GOT3 (cell line): ENCODE measurements at places on chromosomes 5 and 9.

DNA sequence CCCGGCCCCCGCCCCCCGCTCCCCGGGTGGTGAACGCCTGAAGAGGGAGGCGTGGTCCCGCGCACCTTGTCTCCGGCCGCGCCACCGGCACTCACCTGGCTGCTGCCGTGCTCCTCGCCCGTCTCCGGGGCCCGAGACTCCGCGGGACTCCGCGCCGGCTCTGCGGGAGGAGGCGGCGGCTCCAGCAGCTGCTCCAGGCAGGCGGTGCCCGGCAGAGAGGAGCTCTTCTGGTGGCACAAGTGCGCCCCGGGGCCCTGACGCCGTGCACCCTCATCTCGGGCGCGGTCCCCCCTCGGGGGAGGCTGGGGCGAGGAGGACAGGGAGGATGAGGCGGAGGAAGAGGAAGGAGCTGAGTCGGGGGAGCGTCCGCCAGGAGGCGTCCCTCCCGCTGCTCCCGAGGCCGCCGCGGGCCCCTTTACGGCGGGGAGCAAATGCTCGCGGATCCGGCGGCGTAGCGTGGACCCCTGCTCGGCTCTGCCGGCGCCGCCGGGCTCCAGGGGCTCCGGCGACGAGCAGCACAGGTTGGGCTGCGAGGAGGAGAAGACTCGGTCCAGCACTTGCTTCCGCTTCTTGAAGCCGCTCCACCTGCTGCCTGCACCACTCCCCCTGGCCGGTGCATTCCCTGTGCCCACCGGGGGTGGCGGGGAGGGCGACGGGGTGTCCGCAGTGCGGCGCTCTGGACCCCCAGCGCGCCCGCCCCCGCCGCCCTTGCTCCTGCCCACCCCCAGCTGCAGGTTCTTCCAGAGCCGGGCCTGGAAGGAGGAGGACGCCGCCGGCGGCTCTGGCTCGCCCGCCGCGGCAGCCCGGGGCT lies 928 bp downstream of the MCTP1 start:
- no peak for DNase-seq

DNA sequence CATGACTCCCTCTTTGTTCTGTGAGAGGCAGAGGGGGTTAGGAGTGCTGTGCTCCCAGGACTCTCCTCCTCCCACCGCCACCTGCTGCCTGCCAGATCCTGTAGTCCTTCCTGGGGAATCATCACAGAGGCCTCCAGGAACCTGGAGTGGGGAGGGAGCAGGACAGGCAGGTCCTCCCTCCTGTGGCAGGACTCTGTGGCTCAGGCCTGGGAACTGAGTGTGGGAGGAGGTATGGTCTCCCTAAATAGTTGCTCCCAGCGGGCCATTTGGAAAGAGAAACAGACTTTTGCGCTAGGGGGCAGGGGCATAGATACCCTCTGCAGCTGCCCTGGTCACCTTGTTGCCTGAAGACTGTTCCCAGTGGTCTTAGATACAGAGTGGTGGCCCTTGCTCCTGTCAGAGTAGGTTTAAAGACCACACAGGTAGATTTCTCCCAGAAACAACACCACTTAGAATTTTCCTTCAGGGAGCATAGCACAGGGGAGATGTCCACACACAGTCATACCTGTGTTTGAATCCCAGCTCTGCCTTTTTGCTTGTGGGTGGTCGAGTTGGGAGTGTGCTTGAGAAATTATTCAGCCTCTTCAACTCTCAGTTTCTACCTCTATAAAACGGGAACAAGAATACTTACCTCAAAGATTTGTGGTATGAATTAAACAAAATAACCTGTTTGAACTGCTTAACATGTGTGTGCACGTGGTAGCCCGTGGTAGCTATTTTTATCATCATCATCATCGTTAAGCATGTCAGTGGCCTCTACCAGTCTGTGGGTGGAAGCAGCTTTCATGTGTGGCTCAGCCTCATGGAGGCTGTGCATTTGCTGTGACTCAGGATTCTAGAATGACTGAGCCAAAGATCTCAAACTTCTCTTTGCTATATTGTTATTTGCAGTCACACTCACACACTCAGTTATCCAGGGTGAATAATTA lies 55.8 kb downstream of the SLC22A5 start:
- DNase-seq = no peak

DNA sequence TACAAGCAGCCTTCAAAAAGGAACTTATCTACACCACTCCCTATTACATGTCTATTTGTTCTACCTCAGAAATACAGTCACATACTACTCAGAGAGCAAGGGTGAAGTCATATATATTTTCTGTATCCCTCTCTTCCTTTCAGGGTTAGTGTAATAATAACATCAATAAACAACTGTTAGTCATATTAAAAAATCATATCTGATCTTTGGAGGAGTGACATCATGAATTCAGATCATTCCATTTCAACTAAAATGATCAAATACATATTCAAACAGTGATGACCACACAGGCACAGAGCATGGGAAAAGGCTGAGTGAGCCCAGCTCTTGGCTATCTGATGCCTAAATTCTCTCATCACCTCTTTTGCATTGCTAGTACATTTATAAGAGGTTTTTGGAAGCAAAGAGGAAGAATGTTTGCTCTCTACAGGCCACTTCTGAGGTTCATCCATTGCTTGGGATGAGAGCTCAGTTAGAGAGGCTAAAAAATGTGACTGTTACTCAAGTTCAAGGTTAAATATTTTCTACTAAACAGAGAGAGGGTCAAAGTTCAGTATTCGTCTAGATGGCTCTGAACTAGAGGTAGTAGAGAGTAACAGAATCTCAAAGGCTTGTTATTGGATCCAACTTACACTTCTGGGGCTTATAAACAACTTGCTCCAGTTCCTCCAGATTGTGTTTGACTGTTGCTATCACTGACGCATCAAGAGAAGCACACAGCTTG lies 39.0 kb downstream of the RIGI start:
- no peak for DNase-seq

GRCh38 chr5:126954981-126955380 lies 75.4 kb downstream of the MARCHF3 start:
- DNase-seq = no peak

DNA sequence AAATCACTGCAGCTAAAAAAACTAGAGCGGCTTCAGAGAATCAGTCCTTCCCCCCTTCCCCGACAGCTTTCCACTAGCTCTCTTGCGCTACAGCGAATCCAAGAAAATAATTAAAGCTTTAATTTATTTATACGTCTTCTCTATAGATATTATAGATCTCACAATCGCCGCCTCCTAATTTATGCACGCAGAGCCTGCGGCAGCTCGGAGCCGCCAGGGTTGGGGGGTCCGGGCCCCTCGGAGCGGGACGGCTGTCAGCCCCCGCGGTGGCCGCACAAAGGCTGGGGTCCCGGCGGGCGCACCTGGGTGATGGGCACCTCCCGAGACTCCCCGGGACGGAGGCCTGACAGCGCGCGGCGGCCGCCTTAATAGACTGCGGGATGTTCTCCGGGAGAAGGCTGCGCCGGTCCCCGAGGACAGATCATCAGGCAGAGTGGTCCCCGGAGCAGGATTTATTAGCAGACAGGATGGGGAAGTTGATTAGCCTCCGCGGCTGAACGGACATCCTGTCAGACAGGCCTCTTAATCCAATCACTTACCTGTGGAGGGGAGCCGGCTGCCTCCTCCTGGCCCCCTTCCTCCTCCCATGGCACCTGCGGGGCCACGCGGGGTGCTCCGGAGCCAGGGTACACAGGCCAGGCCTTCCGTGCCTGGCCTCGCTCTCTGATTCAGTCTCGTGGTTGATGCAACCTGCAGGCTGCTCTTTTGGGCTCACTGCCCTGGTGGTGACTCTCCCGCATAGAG lies 166.8 kb downstream of the MELK start:
- DNase-seq = no peak

DNA sequence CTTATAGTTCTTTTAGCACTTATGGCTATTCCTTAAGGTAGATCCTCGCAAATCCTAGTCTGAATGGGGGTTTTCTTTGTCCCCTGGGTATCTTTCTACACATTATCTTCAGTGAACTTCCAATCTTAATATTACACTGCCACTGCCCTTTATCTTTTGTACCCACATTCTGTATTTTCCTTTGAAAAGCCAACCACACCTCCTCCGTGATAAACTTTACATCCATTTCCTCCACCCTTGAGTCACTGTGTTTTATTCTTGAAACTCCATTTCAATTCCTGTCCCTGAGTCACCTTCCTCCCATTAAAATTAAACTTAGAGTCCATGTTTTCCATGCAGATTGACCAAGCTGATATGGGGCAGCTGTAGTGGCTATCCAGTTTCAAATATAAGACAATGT lies 43.2 kb upstream of the RICTOR start:
- DNase-seq = no peak

GRCh38 chr9:134616341-134616740 lies 25.3 kb upstream of the COL5A1 start:
- DNase-seq = no peak

DNA sequence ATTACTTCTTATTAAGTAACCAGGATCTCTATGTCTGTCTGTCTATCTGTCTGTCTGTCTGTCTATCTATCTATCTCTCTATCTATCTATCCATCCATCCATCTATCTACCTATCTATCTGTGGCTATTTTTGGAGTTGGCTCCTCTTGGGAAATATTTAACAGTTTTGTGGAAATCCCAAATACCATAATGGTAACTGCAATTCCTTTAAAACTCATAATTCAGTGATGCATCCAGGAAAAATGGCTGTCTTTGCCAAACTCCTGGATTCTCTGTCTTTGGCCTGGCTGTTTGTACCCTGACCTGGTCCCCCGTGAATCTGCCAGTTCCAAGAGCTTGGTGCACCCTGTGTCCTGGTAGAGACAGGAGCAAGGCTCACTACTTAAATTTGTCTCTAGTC lies 197.0 kb downstream of the PCSK1 start:
- no peak for DNase-seq

DNA sequence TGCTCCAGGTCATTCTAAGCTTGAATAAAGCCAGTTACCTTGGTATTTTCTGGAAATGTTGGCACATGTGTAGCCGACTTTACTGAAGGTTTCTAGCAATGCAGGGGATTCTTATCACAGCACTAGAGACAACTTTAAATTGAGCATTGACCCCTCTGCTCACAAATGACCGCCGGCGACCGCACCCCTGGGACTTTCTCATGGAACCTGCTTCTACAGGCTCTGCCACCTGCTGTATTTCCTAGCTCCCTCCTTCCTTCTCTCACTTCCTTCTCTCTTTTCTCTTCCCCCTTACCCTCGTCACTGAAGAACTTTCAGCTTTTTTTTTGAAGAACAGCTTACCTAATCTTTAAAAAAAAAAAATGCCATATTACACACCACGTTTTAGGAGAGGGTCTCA lies 30.9 kb upstream of the DAB2 start:
- DNase-seq = no peak

DNA sequence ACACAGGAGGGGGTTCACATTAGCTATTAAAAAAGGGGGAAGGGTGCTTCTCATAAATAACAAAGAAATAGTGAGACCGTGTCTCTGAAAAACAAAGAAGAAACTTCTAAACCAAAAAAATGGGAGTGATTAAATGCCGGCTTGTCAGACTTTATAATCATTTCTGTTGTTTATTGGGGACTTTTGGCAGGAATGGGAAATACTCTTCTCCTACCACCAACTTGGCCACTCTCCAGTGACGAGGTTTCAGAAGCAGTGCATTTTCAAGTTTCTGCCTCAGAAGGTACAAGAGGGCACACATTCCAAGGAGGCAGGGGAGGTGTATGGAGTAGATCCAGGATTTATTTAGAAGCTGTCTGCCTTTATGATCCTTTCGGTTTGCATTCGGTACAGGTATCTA lies 46.2 kb downstream of the LIX1 start:
- DNase-seq = no peak

DNA sequence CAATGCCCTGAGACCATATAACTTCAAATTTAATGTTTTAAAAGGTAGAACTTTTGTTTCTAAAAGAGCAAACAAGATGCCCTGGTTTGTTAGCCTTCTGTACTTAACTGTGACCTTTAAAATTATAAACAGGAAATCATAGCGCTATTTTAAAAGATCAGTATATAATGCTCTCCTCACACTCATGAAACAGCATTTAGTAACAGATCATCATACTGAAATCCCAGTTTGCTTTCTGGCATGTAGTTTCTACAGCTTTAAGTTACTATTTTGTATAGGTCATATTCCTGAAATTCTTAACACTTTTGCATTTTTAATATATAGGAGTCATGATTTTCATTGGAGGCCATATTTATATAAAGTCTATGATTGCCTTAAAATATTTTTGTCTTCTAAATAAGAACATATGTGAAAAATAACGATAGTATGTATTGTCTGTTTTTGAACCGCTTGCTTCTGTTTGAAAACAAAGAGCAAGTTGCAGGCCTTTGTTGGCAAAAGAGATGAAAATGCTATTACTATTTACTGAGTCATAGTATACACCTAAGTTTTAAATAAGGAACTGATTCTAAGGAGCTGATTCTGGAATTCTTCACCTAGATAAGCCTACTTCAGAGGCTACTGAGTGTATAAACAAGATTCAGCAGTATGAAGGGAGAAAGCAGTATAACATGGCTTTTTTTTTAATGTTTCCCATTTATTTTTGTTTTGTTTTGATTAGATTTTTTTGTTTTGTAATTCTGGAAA lies 20.5 kb downstream of the SRFBP1 start:
- DNase-seq = no peak

DNA sequence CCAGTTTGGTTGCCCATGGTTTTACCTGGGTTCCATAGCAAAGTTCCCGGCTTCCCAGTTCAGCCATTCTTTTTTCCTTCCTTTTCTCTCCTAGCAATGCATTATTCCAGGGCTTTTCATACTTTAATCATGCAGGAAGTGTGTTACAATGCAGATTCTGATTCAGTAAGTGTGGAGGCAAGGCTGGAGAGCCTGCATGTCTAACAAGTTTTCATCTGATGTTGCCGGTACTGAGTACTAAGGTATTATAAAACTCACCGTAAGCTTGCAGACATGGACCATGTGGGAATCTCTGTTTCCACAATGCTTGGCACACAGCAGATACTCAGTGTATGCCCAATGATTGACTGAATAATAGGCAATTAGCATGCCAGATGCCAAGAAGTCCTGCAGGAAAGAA lies 102.9 kb upstream of the SHB start:
- DNase-seq = no peak

DNA sequence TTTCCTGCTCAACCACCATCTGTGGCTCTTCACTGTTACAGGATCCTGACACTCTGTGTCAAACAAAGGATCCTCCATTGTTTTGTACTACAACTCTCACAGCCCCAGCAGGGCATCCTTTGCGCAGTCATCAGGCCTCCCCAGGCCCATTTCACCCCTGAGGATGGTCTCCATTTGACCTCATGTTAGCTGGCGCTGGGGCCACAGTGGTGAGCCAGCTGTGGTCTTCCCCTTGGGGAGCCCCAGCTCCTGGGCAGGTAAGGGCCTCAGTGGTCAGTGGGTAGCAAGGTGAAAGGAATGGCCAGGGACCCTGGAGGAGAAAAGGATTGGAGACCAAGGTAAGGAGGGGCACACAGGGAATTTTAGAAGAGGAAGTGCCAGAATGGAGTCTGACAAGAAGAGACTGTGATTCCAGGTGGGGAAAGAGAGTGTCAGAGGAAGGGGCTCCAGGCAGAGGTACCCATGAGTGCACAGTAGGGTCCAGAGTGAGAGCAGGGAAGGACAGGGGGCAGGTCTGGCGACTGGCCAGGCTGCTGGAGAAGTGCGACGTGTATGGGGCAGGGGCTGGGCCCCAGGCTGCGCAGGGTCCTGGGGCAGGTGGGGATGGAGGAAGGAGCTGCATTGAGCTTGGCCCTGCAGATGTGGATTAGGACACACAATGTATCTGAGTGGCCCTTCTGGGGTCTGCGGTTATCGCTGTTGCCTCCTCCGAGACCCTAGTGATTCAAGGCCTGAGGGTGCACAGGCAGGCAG lies 109.9 kb downstream of the PHF2 start:
- DNase-seq = no peak

GRCh38 chr9:114372921-114373448 lies 14.8 kb downstream of the AKNA start:
- DNase-seq = no peak

GRCh38 chr9:76877961-76878360 lies 28.0 kb downstream of the PRUNE2 start:
- no peak for DNase-seq
